Ureter (tissue), 1 donor: ENCODE measurements at places on chromosomes 13 and 19.

DNA sequence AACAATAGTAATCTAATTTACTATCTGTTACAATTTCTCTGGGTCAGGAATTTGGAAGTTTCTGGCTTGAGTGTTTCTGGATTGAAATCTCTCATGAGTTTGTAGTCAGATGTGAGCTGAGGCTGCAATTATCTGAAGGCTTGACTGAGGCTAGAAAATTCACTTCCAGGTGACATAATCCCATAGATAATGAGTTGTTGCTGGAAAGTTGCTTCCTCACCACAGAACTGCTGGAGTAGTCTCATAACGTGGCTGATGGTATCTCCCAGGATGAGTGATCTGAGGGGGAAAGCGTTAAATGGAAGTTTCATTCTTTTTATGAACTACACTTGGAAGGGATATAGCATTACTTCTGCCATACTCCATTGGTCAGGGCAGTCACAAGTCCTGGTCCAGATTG, 15.3 kb upstream of the FPR3 start:
- no peak for DNase-seq

DNA sequence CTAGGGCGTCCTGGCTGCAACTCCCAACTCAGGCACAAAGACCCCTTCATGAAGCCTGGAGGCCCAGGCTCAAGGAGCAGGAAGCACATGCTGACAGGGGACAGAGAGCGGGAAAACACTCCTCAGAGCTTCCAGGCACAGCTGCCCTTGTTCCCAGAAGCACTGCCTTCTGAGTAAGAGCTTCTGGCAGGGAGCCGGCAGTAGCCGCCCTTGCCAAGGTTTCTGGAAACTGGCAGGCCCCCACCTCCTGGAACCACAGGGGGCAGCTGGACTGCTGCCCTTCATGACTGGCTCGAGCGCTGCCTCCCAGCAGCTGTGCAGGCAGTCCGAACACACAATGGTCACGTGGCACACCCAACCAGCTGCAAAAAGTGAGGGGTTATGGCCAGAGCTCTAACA, 33.6 kb upstream of the EPHX3 start:
- DNase-seq: peak; percentile 91

DNA sequence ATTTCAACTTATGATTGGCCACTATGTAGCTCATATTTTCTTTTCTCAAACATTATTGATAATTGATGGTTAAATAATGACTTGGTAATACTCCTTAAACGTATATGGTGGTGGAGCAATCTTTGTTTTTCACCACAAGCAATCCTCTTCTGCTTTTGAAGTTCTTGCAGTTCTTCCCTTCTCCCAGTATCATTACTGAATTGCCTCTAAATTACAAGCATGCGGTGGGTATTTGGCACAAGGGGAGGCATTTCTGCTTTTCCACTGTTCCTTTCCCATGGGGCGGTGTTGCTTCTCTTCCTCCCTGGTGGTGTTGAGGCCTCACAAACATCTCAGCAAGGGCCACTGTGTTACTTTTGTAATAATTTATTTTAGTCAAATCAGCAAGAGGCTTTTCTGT, 234.4 kb upstream of the RXFP2 start:
- no peak for DNase-seq

DNA sequence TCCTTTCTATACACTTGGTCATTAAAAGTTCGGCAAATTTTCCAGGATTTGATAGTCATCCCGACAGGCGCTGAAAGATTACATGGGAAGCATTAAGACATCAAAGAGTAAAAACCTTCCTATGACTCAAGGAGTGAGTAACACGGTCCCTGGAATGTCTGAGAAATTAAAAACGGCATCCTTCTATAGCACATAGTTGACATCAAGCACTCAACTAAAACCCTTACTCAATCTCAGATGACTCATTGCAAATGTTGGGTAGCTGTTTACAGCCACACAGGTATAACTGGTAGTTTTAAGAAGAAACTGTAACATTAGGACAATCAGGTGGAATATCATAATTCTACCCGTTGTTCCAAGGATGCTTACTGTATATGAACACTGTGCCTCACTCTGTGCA, 6.4 kb upstream of the LGALS13 start:
- DNase-seq: no peak

- peak; percentile 91 for DNase-seq
These were observed 40.3 kb downstream of the ANKRD10 start for GRCh38 chr13:110874508-110874960.

GRCh38 chr13:39385621-39386231, 217.3 kb downstream of the LHFPL6 start:
- no peak for DNase-seq

GRCh38 chr13:25180775-25181537, 8.9 kb upstream of the AMER2 start:
- no peak for DNase-seq

- peak; percentile 75 for DNase-seq
These were observed 687 bp downstream of the ILF3 start for GRCh38 chr19:10654610-10655456.

DNA sequence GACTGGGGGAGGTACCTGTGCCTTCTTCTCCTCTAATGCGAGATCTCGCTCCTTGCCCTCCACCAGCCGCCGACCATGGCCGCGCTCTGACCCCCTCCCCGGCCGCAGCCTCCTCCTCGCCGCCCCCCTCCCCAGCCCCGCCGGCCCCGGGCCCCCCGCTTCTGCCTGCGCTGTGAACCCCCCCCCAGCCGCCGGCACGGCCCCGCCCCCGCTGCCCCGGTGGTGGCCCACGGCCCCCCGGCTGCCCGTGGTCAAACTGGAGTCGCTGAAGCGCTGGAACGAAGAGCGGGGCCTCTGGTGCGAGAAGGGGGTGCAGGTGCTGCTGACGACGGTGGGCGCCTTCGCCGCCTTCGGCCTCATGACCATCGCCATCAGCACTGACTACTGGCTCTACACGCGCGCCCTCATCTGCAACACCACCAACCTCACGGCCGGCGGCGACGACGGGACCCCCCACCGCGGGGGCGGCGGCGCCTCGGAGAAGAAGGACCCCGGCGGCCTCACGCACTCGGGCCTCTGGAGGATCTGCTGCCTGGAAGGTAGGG, at the start of gene CACNG8:
CACNG8 (plus strand) TSS at position 51 of the 545 bp plus-strand sequence.
- DNase-seq: no peak

DNA sequence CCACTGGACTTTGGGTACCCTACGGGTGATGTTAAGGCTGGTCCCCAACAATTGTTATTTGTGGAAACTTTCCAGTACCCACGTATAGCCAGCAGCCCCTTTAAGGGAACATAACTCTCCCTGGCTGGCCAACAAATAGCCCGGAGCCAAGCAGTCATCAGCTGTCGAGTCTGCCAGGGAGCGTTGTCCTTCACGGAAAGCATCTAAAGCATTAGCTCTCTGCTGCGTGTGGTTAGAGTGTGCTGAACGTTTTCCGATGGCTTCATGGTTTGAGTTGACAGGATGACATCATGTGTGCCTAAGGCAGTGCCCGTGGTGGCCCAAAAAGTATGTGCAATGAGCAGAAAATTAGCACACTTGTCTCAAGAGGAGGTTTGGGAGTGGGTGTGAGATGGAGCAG, 3.3 kb upstream of the ZNF556 start:
- DNase-seq: no peak

- no peak for DNase-seq
These were observed 56.6 kb downstream of the TBC1D4 start for GRCh38 chr13:75425216-75426009.

GRCh38 chr19:43555185-43555770, 20.0 kb downstream of the XRCC1 start:
- DNase-seq: peak; percentile 69

- DNase-seq: no peak
These were observed 160.0 kb upstream of the ATXN8OS start for GRCh38 chr13:69947582-69947981.

- no peak for DNase-seq
These were observed 44.5 kb downstream of the VWA8 start for GRCh38 chr13:41916173-41916954.

- no peak for DNase-seq
These were observed 465.7 kb downstream of the MYO16 start for GRCh38 chr13:109095126-109095525.

DNA sequence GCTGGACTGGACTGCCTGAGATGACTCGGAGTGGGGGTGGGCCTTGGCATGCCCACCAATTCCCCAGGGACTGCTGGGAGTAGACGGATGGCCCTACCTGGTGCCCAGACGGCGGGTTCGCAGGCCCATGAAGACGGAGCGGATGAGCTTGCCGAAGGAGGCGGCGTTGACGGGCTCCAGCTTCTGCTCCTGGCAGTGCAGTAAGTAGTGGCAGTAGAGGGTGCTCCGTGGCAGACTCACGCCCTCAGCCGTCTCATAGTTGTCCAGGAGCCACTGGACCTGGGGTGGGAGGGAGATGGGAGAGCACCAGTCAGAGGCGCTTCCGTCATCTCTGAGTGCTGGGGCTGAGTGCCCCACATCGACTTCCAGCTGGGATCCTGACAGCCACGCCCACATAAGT, 17.6 kb downstream of the DCAF15 start:
- DNase-seq: no peak

DNA sequence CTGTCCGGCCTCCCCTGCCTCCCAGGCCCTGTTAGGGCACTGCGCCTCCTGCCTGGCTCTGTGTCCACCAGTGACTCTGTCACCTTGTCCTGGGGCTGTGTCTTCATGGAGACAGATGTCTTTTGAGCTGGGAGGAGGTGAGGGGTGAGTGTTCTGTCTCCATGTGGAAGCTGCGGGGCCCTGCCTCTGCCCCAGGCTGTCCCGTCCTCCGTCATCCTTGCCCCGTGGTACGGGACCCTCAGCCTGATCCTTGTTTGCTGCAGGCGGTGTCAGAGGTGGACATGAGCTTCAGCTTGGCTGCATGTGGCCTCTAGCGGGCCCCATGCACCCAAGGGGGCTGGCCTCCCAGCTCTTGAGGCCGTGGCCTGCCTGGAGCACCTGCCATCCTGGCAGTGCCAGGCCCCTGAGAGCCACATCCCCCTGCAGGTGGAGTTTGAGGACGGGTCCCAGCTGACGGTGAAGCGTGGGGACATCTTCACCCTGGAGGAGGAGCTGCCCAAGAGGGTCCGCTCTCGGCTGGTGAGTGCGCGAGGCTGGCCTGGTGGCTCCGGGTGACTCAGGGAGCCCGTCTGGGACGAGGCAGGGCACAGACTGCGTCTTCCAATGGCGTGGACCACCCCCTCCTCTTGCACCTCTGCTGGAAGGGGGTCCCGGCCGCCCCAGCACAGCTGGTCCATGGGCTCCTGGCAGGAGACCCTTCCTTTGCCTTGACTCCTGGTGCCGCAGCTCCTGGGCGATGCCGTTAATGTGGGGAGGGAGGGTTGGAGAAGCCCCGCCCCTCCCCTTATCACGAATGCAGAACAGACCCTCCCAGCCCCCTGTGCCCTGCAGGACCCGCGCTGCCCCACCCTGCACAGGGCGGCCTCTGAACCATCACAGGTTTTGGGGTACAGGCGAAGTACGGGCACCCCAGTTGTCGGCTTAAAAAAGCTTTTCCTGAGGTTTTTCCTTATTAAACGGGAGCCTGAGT, 181.3 kb downstream of the KDM4B start:
- DNase-seq: no peak
